ENCODE measurements at places on chromosomes 6 and 20.

- no peak for DNase-seq
These were observed 79.4 kb downstream of the IRF4 start for GRCh38 chr6:470901-471448.

DNA sequence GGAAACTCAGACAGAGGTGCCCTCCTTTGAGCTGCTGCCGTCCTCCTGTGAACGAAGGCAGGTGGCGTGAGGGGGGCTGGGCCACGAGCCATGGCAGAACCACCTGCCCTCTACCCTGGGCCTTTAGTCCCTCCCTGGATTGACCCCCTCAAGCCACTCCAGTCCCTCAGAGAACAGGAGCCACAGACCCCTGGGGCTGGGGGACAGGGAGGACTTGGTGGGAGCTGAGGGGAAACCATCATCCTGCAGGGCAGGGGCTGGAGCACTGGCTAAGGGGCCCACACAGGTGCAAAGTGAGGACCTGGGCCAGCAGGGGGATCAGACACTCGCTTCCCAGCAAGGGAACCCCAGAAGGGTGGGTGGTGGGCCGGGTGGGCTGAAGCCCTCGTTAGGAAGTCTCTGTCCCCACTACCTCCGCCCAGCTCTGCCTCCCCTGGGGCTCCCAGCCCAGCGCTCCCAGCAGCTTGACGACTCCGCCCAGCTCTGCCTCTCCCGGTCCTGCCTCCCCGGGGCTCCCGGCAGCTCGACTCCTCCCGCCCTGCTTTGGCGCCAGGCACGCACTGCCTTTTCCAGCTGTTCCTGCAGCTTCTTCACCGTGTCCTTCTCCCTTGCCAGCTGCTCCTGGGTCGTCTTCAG, 44.4 kb downstream of the DSTN start:
- no peak for DNase-seq

- DNase-seq: no peak
These were observed 796.7 kb downstream of the DHX35 start for GRCh38 chr20:39758876-39759275.

DNA sequence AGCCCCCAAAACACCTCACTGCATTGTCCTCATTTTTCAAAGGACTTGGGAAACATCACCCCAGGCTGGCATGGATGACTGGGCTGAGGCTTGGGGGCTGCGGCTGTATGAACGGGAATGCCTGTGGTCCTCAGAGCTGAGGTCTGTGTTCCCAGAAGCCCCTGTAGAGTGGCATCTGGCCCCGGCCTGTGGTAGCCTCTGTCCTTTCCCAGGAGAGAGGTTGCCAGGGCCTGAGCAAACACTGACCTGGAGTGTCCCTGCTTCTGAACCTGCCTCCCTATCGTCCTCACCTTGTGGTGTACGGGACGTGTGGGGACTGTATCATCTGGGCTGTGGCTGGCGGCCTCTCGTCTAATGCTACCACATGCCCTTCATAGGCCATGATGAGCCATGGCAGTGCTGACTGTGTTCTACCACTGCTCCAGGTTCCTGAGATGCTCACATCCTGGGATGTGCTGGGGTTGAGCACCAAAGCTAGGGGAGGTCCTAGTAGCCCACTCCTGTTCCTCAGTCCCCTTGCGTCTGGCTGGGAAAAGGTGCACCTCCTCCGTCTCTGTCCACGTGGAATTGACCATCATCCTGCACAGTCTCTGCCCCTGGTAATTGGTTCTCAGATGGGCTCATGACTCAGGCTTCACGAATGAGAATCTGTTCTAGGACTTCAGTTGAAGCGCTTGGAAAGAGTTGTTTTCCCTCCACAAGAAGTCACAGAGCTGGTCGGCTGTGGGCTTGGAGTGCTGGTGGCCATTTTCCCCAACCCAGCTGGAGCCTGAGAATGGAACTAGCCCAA, 27.6 kb downstream of the PHACTR3 start:
- no peak for DNase-seq

DNA sequence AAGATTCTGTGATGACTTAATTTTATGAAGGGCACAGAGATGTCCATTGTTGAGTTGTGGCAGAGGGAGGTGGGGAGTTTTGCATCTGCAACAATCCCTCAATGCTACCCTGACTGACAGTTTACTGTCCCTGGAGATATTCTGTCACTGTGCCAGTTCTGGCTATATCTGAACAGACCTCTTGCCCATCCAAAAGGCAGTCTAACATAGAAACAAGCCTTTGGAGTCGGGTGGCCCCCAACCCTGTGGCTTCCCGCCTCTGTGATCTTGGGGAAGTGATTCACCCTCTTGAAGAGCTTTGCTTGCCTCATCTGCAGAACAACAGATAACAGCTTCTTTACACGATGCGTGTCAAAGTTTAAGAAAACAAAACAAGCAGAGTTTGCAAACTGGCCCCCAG, 3.8 kb upstream of the E2F1 start:
- no peak for DNase-seq

DNA sequence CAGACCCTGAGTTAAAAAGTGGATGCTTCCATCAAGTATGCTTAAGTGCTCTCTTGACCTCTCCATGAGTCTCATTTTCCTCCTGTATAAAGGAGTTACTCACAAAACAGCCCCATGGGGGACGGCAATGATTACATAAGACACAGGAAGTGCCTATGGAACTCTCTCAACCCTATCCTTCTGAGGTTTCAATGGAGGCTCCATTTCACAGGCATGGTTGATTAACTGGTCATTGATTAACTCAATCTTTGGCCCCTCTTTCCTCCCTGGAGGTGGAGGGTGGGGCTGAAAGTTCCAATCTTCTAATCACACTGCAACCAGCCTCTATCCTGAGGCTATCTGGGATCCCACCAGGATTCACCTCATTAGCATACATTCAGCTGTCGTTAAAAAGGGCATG, 29.3 kb downstream of the CST8 start:
- DNase-seq: no peak

- no peak for DNase-seq
These were observed 213.8 kb upstream of the ZFP64 start for GRCh38 chr20:52405417-52405816.

- no peak for DNase-seq
These were observed 149.5 kb upstream of the SLC22A16 start for GRCh38 chr6:110625883-110626282.

- DNase-seq: no peak
These were observed 43.7 kb downstream of the CCDC170 start for GRCh38 chr6:151537556-151537955.

DNA sequence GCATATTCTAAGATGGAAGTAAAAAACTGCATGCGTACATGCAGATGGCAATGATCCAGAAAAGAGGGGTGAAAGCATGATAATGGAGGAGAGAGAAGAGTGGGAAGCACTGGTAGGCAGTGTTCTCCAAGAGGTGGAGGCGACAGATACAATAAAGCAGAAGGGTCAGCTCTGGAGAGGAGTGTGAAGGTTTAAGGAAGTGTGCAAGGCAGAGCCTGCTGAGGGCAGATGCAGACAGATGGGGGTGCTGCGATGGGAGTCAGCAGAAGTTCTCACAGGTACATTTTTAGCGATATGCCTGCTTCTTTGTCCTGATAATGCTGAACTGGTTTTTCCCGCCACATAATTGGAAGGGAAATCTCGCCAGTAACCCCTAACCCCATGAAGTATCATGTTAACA, 81.1 kb upstream of the C6orf118 start:
- DNase-seq: no peak

- DNase-seq: no peak
These were observed 30.2 kb upstream of the GGTLC1 start for GRCh38 chr20:24018796-24019195.

DNA sequence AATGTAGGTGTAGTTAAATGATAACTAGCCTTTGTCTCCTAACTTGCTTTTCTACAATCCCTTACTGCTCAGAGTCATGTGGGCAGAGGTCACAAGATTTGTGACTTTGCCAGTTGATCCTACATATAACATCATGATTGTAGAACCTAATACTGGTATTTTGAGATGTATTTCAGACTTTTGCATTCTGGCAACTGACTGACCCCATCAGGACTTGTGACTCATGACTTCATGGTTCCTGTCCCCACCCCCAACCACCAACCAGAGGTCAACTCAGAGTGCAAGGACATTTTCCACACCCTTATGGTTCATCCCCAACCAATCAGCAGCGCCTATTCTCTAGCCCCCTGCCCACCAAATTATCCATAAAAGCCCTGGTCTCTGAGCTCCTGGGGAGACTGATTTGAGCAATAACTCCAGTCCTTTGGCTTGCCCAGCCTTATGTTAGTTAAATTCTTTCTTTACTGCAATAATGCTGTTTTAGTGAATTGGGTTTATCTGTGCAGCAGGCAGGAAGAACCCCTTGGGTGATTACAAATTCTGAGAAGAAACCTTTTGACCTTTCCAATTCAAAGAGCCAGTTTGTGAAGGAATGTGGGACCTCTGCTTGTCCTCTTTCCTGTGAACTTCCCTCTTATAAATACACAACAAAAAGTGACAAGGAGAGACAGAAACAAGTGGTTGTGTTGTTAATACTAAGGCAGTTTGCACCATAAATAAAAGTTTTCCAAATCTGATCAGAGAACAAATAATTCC, 588.7 kb downstream of the UTRN start:
- no peak for DNase-seq

GRCh38 chr6:15346315-15346714, 100.4 kb downstream of the JARID2 start:
- no peak for DNase-seq

DNA sequence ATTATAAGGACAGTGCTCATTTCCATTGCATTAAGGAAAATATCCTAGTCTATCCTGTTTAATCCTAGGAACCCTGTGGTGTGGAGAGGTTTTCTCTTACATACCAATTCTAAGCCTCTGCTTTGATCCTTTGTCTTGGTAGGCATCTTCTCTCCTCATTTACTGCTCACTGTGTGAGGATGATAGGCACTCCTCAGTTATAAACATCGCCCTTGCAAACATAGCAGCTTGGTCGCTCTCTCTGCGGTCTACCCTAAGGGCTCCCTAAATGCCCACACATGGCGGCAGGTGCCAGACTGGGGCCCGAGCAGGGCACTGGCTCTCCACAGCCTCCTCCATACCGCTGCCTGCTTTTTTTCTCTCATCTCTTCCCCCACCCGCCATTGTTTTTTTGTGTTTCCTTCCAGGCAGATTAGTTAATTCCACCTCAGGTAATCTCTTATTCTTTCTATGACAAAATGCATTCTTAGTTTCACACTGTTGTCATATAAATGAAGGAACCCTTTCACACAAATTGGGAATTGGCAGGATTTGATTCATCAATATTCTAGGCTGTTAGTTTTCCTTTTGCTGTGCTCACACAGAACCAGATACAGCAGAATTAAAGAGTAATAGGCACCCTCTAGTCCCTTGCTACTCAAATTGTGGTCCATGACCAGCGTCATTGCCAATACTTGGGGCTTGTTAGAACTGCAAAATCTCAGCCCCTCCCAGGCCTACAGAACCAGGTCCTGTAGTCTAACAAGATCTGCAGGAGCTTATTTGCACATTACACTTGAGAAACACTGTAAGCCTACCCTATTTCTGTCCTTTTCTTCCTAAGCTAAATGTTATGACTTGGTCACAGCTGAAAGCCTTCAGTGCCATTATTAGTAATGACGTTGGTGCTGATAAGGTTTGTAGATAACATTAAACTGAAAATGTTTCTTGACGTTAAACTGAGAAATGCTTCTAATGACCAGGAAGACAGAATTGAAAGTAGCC, 36.3 kb downstream of the CARMIL1 start:
- DNase-seq: no peak

- DNase-seq: no peak
These were observed 95.6 kb downstream of the RAMACL start for GRCh38 chr6:166490671-166491500.

- no peak for DNase-seq
These were observed 28.3 kb upstream of the TMEM200A start for GRCh38 chr6:130337534-130337933.

GRCh38 chr20:9945408-9945807, 89.4 kb upstream of the ANKEF1 start:
- DNase-seq: no peak

DNA sequence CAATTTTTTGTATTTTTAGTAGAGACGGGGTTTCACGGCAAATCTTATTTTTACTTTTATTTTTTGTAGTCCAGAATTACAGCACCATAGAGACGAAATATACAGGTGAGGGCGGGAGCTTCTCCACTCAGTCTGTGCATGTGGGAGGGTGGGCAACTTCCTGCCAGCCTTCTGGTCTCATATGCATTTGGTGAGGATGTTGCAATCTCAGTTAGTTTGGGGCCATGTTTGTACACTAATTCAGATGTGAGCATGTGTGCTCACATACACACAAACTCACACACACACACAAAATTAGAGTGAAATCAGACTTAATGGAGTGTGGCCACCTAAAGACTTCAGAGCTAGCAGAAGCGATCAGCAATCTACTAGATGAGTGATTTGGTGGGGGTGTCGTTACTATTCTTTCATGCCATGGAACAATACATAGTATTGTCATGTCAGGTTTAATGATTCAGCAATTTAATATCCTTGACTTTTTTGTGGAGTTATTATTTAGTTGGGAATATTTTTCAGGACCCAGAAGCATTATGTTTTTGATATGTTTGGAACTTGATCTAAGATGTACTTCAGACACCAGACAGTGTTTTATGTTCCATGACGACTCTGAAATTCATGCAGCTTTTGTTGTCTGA, 78.0 kb upstream of the BMP2 start:
- no peak for DNase-seq

DNA sequence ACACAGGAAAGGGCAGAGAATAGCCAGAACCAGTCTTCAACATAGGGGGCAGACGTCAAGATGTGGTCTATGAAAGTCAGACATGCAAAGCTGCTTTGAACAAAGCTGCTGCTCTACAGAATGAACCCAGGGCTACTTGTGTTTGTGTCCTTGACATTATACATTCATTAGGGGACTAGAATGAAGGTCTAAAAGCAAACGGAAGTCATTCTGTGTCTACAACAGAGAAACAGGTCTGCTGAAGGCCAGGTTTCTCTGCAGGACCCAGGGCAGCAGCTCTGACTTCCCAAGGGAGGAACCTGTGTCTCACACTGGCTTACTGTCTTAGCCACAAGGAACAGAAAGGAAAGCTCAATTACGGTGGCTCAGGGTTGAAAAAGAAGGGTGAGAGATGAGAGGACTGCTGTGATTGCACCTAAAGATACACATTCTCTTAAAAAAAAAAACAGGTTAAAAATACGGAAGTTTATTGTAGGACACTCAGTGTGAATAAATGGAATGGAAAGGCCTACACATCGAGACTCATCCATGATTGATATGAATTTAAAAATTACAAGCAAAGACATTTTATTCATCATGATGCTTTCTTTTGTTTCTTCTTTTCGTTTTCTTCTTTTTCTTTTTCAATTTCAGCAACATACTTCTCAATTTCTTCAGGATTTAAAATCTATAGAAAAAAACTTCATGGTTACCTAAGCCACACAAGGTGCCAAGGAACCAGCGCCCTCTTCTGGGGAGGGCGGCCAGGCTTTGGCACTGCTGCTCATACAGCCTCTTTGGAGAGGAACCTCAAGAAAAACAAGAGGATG, 6.7 kb downstream of the PSMA7 start:
- no peak for DNase-seq

DNA sequence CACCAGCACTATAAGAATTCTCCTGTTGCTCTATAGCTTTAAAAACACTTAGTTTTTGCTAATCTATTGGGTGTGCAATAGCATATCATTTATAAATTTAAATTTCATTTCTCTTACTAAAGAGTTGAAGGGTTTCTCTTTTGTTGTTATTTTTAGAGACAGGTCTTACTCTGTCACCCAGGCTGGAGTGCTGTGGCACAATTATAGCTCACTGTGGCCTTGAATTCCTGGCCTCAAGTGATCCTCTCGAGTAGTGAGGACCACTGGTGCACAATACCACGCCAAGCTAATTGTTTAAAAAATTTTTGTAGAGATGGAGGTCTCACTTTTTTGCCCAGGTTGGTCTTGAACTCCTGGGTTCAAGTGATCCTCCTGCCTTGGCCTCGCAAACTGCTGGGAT, 6.2 kb upstream of the WRNIP1 start:
- DNase-seq: no peak

Data from Panc1 (cell line).